ENCODE measurements at places on chromosomes 12 and 14.

GRCh38 chr12:41367726-41368405 lies 179.7 kb downstream of the PDZRN4 start:
- DNase-seq, result peak; percentile 4

- DNase-seq, result no peak
Measured at GRCh38 chr14:68401317-68401716, 391.6 kb downstream of the ZFP36L1 start.

DNA sequence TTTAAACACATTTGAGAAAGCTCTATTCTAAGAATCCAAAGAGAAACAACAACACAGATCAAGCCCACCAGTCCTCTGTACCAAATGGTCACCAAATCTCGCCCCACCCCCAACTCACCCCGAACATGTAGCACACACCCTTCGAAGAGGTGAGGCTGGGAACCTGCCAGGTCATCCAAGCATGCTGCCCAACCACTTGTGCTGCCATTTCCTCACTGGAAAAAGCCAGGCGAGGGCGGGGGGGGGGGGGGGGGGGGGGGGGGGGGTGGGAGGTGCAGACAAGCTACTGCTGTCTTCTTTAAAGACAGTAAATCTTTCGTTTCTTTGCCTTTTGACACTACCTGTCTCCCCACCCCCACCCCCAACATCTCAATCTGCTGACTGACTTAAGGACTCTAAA lies 59.9 kb downstream of the SETD3 start:
- no peak for DNase-seq

DNA sequence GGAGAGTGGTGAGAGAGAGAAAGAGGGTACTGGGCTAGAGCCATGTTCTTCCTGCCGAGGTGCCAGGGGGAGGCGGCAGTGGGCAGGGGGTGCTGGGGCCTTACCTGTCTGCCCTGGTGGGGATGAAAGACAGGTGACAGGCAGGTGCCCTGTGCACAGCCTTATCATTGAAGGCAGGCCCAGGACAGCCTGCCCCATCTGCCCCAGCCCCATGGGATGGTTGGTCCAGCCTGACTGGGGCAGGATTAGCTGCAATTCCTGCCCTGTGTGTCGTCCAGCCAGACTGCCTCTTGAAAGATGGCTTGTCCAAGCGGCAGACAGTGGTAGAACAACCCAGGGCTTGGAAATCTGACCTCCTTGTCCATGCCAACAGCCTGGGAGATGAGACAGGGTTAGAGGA lies 67.2 kb downstream of the TSPAN11 start:
- DNase-seq, result no peak

Measured in hematopoietic multipotent progenitor cell treated with erythropoietin and hydrocortisone succinate and interleukin-3 and kit ligand, for 8 days (in vitro differentiated cells).